RPMI7951 (cell line): ENCODE measurements at places on chromosomes 1 and 21. TPM values are rescaled to one million over a fixed set of nuclear protein-coding genes. Genes with fewer than 3 reads are reported as not detected.

GUCA2B gene
- not detected in 2 replicates for total RNA-seq

NLRP3 gene
- 2.1 and 3.1 TPM in 2 replicates for total RNA-seq

PDZK1IP1 gene
- total RNA-seq = not detected in 2 replicates

TAS1R1 gene
- 0.20 TPM in 1 of 2 replicates, not detected in the other for total RNA-seq

SERPINC1 gene
- total RNA-seq = 0.39 and 1.1 TPM in 2 replicates

FNDC10 gene
- total RNA-seq = 3.4 and 3.6 TPM in 2 replicates

DNA sequence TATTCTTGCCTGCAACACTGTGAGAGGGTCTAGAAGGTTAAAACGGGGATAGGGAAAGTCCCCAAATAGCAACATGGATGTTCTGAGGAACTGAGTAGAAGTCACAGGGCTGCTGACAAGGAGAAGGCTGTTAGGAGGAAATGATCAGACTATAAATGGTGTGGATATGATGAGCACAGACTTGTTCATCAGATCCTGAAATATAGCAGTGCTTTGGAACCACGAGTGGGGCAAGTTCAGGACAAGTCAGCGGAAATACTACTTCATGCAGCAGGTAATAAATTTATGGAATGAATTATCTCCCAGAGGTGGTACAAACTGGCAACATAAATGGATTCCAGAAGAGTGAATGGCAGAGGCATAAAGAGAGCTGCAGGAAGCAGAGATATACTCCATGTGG, 3.2 kb upstream of the KIAA0040 start:
- DNase-seq = no peak

DNA sequence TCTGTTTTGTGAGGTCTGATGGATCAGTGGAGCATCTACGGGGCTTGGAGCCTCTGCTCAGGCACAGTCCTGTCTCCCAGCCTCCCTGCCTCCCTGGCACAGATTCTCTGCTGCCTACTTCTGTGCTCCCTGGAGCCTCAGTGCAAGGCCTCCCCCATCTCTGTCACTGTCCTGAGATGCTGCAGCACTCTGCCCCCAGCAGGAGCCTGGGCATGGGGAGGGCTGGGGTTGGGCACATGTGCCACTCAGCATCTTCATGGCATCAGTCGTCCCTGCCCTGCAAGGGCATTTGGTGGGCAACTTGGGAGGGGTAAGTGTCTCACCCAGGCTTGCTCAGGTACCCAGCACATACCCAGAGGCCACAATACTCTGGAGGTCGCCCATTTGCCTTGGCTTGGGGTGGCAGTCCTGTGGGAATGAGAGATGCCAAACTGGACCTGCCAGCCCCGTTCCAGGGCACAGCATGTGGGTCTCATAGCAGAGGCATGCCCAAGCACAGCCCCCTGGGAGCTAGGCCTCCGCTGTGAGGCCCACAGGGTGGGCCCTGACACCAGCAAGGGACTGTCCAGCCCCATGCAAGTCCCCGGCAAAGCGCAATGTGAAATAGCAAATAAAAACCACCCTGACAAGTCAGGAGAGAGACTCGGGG, 28.7 kb downstream of the PADI3 start:
- DNase-seq = no peak

- no peak for DNase-seq
Measured at GRCh38 chr21:45277101-45278045, 10.3 kb downstream of the POFUT2 start.

DNA sequence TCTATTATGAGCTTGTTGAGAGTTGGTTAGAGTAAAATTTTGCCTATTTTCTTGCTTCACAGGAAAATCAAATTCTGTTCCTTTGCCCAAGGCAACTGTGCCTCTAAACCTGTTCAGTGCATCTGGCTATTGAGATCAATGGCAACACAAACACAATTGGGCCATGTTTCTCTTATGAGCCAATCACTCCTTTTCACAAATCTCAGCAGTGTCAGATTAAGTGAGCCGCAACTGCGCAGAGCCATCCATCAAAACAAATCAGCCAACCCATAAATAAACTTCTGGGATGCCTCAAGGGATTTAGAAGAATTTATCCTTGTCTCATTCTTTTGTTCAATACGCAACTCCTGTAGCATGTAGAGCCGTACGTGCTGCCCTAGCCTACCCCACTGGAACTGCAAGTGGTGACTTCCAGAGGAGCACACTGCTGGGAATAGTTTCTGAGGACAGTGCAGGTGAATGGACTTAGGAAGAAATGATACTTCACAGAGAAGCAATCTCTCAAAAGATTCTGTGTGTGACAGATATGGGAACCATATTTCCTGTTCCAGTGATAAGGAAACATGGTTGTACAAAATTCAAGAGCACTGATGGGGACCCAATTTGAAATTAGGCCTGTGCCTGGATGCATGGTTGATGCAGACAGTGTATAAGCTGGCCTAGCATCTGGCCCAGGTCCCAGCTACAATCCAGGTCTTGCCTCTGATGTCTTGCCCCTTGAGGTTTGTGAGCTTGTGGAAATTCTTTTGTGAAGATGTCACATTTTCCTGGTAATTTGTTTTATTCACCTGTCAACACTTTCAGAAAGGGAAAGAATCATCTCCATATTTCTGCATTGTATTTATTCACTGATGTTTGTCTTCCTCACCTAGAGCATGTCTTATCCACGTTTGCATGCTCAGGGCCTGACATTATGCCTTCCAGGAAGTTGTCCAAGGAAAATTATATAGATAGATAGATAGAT, 166.2 kb downstream of the URB2 start:
- DNase-seq = no peak

DNA sequence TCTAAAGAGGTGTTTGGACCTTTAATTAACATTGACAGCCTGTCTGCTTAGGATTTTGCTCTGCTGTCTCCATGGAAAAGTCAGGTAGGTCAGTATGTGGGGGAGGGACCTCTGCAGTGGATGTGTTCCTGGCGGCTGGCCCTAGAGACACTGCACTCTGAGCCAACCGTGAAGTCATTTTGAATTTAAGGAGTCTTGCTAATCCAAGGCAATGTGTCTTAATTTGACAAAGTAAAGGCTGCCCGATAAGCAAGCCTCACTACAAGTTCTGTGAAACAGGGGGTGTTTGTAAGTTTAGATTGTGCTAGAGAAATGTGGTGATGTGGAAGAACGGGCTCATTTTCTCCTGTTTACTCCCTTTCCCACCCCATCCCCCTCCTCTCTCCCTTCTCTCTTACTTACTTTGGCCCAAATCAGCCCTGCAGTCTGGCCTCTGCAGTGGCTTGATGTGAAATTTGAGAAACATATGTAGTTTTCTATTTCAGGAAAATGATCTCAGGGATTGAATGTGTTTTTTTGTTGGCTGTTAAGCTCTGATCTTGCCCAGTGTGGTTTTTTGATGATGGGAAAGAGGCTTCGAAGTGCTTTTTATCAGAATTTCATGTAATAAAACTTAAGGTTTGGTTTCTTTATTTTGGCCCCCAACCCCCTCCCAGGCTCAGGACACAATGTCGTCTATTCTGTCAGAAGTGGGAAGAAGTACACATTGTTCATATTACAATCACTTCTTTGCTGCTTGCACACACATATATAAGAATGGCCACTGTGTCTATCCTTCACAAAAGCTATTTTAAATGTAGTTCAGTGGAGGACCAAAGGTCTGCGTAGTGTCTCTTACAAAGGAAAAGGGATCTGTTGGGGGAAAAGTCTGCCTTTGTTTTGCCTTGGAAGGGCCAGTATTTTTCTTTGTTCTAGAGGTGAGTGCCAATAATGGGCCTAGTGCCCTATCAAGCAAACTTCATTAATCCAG, 96.6 kb downstream of the FGGY start:
- DNase-seq = peak; percentile 81

- DNase-seq = no peak
Measured at GRCh38 chr21:46357335-46357604, 33.3 kb downstream of the PCNT start.

DNA sequence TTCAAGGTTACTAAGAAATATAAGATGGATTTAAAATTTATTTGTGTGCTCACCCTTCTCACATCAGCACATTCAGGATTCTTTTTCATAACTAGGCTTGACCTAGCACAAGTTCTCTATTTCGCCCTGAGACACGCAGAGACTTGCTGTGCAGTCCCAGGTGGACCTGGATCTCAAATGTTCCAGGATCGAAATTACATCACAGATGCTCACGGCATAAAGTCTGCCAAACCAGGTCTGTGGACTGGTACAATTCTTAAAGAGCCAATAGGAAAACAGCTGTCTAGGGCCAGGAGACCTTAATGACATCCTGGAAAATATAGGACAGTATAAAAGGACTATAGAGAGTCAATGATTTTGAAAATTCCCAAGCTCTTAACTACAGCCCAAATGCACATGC, 2.2 kb downstream of the PGBD5 start:
- DNase-seq = no peak

DNA sequence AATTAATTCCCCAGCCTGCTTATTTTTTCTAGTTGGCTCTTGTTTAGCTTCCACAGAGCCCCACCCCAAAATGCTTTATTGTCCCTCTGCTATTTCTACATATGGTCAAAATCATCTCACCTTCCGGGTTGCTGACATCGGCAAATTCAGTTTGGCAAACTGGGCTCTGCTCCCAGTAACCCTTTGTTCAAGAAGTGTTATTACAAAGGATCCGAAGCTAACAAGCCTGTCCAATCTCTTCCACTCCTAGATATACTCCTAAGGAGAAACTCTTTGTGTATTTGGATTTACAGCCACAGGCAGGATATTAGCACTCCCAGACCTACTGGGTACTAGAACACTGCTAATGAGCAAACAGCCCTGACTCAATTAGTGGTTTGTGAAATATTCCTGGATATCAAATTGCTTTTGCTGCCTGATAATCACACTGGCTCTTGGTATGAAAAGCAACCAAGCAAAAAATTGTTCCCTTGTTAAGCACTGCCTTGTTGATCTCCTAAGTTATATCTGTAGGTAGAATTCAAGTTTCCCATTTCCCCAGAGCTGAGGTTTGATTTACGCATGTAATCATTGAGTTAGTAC, 4.0 kb downstream of the JUN start:
- peak; percentile 71 for DNase-seq

GRCh38 chr1:2637442-2638145, 4.8 kb upstream of the MMEL1 start:
- DNase-seq = no peak

- DNase-seq = no peak
Measured at GRCh38 chr1:157146244-157146643, 8.0 kb upstream of the ETV3 start.

DNA sequence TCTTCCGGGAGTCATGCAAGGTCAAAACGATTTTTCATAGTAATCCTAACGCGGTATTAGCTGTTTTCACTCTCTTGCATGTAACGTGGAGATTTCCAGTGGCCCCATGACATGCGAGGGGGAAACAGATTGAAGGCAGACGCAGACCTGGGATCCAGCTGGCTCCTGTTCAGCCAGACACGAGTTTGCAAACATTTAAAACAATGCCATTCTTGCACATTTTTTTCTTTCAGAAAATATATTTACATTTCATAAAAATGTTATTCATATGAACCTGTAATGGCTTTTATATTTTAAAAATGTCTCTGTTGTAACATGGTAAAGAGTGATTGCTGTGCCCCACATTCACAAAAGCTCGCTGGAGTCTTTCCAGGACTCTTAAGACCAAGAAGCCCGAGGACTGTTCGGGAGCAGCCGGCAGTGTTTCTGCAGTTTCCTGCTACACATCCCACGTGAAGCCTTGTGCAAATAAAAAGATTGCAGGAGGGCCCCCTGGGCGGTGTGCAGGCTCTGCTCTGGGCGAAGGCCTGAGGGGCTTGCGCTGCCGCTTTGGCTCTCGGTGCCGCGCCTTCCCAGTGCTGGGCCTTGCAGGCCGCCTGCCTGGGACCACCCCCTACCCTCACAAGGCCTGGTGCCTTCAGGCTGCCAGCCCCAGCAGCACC, 184.9 kb downstream of the DYRK1A start:
- peak; percentile 10 for DNase-seq

DNA sequence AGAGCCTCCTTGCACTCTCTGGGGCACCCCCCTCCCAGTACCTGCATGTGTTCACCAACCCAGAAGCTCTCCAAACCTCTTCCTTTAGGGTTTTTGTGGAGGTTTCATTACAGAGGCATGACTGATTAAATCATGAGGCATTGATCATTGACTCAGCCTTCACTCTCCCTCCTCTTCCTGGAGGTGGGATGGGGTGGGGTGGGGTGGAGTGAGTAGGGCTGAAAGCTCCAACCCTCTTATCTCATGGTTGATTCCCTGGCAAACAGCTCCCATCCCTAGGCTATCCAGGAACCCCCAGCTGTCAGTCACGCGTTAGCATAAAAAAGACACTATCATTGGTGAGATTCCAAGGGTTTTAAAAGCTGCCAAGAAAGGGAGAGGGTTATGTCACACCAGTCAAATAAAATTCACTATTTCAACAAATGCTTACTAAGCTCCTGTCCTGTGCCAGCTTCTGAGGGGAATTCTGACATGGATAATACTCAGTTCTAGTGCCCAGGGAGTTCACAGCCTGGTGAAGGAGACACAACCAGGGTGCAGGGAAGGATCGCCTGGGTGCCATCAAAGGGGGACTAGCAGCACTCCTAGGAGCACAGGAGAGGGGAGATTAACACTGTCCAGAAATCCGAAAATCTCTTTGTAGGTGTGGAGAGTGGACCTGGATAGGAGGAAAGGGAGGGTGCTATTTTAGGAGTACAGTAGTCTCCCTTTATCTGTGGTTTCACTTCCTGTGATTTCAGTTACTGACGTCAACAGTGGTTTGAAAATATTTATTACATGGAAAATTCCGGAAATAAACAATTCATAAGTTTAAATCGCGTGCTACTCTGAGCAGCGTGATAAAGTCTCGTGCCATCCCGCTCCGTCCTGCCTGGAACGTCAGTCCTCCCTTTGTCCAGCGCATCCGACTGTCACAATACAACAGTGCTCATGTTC, 6.8 kb upstream of the IL24 start:
- DNase-seq = peak; percentile 90

DNA sequence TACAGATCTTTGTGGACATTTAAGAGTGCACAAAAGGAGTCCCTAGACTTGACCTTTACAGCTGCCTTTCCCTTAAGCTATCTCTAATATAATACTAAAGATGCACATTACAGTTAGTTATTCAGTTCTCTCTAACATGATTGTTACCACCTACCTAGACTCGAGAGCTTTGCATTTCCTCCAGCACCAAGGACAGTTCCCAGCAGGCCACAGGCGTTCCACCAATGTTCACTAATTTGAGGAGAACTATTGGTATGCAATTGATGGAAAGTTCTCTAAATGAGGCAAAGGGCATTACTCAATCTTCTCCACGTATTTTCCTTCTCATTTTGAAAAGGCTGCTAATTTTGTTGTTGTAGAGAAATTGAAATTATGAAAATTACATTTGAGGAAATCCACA, 5.4 kb upstream of the NTNG1 start:
- DNase-seq = peak; percentile 9

- DNase-seq = no peak
Measured at GRCh38 chr1:153869486-153869885, 53.3 kb downstream of the GATAD2B start.

- peak; percentile 67 for DNase-seq
Measured at GRCh38 chr1:113140588-113141446, 67.8 kb downstream of the LRIG2 start.
